H54 (cell line): ENCODE measurements at places on chromosomes 1 and 21.

DNA sequence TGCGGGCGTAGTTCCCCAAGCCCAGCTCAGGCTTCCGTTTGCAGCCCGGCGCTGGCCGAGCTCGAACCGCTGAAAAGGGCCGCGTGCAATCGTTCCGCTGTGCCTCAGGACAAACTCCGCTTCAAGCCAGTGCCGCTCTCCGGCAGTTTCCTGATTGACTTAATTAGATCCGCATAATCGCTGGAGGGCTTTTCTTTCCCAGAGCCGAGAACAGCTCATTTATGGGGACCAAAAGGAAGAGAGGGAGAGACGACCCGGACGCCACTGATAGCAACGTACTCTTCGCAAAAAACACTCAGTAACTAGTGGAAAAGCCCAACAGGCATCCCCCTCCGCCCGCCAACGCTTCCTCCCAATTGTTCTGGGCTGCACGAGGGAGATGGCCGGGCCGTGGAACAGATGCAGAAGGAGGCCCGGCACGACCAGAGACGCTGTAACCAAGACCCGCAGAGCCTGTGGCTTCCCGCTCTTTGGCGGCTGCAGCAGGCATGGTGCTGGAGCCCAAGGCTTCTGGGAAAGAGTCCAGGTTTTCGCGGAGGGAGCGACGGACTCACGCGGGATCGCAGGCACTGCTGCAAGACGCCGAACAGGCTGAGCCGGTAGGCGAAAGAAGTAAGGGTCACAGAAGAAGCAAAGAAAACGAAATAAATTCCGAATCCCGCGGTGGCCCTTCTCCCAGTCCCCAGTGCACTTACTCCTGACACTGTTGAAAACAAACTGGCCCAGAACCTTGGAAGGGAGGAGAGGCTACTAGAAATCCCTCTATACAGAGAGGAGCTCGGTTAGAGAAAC lies 3.6 kb upstream of the FOXD2 start:
- DNase-seq = no peak

DNA sequence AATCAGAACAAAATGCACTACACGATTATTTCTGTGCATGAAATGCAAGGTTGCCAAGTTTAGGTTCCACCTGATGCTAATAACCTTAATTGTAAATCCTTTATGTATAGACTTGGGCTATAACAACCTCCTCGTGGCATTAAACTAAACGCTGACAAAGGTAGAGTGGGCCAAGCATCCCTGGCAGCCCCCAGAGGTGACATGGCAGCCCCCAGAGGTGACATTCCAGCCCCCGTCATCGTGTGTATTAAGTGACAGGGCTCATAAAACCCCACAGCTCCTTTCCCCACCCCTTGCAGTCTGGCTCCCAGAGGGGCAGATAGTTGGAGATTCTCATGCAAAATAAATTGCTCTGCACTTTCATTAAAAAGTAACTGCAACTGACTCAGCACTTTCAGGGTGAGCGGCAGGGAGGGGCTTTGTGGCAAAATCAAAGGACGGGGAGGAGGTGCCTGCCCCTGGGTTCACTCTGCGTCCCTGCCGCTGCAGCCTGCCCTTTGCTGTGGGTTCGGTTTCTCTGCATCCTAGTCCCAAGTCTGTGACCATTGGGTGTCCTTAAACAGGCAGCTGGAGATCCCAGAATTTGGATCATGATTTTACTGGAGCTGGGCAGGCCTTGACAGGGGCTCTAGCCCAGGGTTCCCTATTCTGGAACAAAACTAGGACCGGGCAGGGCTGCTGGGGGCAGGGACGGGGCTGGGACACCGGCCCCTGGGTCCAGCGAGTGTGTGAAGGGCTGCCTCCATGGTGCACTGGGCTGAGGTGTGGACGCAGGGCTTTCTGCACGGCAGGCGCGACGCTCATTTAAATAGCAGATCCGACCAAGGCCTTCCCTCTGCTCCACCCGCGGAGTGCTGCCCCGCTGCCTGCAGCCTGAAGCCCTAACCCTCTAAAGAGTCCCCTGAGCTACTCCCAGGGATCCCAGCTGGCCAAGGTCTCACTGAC lies 234.9 kb upstream of the VAMP3 start:
- no peak for DNase-seq

DNA sequence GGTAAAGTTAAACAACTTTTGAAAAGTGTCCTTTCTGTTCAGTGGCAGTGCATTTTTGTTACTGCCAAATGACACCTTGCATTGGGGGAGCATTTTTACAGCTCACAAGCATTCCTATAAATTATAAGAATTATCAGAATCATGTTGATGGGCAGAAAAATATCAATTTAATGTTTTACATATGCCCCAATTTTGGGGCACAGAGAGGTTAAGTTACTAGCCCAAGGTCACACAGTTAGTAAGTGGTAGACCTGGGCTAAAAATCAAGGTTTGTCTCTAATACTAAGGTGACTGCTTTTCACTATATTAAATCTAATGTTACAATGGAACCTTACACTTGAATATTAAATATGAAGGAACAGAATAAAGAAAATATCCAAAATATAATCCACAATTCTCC lies 180.1 kb upstream of the IVNS1ABP start:
- DNase-seq = no peak

- no peak for DNase-seq
Observed at GRCh38 chr1:233138788-233139585, 156.5 kb downstream of the PCNX2 start.

DNA sequence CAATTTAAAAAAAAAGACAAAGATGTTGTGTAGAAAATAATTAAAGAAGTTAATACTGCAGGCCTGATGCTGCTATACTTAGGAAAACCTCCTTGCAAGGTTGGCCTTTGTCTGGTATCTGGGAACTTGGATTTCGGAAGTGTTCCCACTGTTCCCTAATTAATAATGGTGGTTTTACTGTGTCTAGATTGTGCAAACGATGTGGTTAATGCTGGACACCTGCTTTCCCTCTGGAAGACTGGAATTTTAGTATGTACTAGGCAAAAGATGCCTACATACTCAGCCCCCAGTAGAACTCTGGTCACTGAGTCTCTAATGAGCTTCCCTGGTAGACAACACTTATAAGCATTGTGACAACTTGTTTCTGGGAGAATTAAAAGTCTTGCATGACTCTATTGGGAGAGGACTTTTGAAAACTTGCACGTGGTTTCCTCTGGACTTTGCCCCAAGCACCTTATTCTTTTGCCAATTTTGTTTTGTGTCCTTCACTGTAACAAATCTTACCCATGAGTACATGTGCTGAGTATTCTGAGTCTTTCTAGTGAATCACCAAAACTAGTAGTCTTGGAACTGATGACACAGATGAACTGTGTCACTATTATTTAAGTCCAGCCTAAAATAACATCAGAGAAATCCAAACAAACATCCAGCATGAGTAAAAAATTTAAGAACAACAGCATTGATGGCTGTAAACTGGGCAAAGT lies 40.4 kb downstream of the LIN9 start:
- DNase-seq = peak; percentile 23

- DNase-seq = no peak
Observed at GRCh38 chr1:163672976-163673758, 351.4 kb downstream of the NUF2 start.

DNA sequence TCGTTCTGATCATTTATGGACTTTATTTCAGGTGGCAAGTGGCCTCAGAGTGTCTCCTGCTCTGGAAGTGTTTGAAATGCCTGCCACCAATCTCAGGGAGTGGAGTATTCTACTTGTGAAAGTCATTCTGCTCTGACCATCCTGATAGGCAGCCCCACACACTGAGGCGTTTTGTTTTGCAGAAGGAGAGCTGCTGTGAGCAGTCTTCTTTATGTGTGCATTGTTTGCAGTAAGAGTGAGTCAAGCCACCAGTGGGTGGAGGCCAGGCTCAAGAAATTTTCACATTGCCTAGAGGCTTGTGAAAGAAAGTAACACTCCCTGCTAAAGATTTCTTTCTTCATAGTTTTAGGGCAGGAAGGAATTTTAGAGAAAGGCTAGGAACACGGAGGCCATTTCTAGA lies 204.4 kb downstream of the SLC35F3 start:
- DNase-seq = no peak

- DNase-seq = no peak
Observed at GRCh38 chr1:21069549-21069948, 107.1 kb downstream of the EIF4G3 start.

DNA sequence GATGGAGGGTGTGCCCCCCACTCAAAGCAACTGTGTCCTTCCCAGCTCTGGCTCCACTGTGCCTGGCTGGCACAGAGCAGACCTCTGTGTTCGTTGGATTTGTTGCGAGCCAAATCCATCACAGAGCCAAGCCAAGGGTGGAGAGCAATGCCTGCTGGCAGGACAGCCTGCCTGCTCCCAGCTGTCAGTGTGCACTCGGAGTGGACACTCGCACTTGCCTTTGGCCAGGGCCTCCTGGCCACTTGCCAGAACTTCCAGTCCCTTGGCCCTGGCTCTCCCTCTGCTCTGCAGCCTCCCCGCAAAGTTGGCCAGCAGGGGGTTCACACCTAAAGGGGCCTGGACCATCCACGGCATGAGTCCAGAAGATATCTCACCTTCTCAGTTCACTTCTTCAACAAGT lies 16.4 kb downstream of the HEYL start:
- DNase-seq = no peak

- DNase-seq = no peak
Observed at GRCh38 chr1:209302779-209303568, 280.5 kb upstream of the CAMK1G start.

- no peak for DNase-seq
Observed at GRCh38 chr1:234498448-234499118, 19.6 kb upstream of the TARBP1 start.

GRCh38 chr1:8184301-8184700 lies 133.6 kb upstream of the SLC45A1 start:
- no peak for DNase-seq

DNA sequence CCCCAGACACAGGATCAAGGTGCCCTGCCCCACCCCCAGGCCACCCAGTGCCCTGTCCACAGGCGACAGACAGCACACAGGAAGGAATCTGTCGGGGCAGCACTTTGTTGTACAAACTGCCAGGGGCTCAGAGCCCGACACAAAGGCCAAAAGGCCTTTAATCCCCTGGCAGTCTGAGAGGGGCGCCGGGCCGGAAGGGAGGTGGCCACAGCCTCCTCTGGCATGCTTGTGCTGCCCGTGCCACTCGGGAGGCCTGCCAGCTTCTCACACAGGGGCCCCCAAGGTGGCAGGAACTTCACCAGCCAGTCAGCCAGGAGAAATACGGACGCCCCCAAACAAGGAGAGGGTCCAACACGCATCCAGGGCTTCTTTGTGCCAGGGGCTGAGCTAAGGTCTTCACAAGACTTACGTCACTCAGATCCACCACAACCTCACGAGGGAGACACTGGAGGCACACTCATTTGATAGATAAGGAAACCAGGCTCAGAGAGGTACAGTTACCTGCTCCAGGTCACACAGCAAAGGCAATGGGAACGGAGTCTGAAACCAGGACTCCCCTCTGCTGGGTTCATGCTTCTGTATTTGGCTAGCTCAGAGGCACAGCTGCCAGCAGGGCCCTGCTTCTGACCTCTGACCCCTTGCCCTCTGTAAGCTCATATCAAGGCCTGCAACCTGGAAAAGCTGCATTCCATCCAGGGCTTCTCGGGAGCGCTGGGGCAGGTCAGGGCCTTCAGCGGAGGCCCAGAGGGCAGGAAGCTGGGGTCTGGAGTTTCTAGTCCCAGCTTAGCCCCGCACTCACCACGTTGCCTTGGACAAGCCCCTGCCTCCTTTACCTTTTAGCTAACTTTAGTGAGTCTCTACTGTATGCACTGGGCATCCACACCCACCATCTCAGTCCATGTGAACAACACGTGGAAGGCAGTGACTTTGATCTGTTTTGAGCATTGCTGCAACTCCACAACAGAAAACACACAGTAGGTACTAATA lies 34.8 kb downstream of the HSPG2 start:
- no peak for DNase-seq

DNA sequence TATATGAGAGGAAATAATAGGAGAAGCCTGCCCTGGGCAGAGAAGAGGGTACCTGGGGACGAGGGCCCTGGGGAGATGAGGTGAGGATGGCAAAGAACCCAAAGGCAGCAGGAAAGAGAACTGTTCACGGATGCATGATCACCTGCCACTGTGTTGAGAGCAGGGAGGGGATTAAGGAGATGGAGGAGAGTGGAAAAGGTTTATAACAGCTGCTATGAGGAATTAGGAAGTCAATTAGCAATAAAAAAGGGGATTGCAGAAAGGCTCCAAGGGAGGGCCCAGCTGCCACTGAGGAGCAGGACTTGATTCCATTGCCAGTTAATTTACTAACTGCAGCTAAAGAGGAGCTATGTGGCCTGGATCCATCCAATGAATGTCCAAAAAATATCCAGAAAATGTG lies 61.1 kb downstream of the GFI1 start:
- no peak for DNase-seq

DNA sequence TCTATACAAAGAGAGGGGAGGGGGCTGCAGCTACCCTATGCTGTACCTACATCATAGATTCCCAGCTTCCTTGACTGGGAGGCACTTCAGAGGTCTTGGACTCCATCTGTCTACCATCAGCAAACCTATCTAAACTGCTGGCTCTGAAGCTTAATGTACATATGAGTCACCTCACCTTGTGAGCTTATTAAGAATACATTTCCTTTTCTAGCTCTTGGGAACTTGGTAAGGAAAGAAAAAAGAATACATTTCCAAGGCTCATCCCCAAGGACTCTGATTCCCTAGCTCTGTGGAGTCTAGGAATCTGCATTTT lies 50.0 kb upstream of the PRELP start:
- no peak for DNase-seq

- DNase-seq = no peak
Observed at GRCh38 chr1:51906306-51907078, 28.0 kb upstream of the NRDC start.

DNA sequence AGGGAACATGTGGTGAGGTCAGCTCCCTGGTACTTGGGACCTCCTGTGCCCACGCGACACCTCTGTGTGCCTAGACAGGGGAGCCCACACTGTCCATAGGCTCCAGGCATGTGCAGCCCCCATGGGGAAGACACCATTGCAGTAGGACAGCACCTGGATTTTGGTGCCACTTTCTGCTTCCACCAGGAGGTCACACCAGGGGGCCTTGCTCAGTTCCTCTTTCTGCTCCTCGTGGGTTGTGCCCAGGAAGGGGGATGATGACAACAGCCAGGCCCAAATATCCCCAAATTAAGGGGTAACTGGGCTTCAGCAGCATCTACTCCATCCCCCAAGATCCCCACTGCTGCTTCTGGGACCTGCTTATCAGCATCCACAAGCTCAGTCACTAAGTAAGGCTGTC lies 358.2 kb upstream of the KAZN start:
- no peak for DNase-seq

DNA sequence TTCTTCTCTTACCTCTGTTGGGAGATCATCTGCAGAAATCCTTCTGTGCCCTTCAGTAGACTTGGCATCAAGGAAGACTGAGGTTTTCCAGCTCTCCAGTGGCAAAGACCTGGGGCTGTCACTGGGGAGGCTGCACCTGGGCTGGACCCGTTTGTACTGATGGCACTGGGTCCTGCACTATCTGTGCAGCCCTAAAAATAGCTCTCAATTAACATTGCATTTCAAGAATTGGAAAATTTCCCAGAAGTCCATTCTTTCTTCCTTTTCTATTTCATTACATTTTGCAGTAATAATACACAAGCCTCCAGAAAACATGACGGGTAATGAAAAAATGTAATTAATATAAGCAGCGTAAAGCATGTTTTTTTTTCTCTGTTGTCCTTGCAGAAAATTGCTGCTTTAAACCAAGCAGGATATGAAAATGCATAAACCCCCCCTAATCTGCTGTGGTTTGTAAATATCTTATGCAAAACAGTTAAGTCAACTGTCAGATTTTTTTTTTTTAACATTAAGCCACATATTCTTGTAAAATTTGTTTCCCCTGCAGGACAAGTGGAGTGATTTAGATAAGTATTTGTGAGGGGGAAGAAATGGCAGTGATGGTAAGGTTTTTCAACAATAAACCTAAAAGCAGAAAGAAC lies 64.9 kb downstream of the LMO4 start:
- no peak for DNase-seq

- DNase-seq = no peak
Observed at GRCh38 chr1:4743978-4744750, 89.8 kb downstream of the AJAP1 start.
